ENCODE measurements at places on chromosomes 7 and 10.
A peak's percentile ranks its signal among the peaks of the same experiment; 100 is the strongest.

DNA sequence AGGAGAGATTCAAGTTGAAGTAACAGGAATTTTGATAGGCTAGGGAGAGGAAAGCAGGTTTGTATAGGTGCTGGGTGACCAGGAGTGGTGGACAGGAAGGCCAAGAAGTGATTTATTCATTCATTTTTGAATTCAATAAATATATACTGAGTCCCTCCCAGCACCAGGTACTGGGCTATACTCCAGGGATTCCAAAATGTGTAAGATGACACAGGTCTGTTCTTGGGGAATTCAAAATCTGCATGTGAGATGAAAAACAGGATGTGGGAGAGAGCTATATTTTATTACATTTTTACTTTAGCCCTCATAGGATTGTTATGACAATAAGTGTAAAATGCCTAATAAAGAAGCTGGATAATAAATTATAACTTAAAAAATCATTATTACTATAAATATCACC is 134.9 kb downstream of the ANK3 start:
- no peak for DNase-seq

DNA sequence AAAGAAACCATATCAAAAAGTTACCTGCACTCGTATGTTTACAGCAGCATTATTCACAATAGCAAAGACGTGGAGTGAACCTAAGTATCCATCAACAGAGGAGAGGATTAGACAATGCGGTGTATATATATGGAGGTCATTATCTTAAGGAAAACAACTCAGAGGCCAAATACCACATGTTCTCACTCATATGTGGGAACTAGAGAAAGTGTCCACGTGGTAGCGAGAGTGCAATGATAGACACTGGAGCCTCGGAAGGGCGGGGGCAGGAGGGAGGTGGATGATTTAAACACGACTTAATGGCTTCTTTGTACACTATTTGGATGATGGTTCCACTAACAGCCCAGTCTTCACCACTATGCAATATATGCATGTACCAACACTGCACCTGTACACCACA is 40.1 kb upstream of the RNF32 start:
- no peak for DNase-seq

- no peak for DNase-seq
Measured at GRCh38 chr7:137944168-137944567, 57.7 kb downstream of the CREB3L2 start.

DNA sequence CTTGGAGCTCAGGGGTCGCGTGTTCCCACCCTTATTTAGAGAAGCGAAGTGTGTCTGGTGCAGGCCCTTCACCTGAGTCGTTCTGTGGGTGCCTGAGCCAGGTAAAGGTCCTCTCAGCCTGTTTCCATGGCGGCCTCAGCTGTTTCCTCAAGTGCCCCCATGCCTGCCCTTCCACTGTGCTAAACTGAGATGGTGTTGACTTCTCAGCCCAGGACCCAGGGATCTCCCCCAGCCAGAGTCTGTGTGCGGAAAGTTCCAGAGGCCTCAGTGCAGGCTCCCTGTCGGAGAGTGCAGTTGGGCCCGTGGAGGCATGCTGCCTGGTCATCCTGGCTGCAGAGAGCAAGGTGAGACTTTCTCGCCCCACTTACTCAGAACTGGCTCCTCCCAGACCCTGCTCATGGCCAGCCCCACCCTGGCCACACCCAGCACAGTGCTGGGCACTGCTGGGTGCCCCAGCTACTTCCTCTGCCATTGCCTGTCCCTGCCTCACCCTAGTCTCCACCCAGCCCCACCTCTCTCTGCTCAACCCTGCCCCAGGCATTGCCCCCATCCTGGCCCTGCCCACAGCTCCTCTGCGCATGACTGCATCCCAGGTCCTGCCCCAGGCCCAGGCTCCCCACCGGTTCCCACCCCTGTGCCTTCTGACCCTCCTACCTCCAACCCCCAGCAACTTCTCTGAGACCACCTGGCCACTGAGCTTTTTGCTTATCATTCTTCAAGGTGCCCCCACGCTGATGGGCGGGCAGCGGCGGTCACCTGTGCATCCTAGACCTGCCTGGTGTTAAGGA is 20.3 kb downstream of the NACAD start:
- no peak for DNase-seq

DNA sequence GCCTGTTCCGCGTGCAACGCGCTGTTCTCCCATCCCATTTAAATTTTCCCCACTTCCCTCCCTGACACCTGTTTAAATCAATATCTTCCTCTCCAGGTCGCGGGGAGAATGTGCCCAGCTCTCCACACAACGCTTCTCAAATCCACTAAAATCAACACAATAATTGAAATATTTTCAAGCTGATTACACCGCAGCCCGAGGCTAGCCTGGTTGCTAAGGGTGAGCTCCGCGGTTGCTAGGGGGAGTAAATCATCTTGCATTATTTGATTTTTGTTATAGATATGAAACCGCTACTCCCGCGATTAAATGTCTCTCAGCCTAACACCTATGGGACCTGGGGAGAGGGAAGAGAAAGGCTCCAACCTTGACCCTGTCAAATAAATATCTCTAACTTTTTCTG is 36.2 kb downstream of the UNCX start:
- DNase-seq: no peak

GRCh38 chr7:151833213-151833651 is 43.7 kb downstream of the PRKAG2 start:
- no peak for DNase-seq

GRCh38 chr7:35680403-35681013 is 14.4 kb downstream of the HERPUD2 start:
- no peak for DNase-seq

DNA sequence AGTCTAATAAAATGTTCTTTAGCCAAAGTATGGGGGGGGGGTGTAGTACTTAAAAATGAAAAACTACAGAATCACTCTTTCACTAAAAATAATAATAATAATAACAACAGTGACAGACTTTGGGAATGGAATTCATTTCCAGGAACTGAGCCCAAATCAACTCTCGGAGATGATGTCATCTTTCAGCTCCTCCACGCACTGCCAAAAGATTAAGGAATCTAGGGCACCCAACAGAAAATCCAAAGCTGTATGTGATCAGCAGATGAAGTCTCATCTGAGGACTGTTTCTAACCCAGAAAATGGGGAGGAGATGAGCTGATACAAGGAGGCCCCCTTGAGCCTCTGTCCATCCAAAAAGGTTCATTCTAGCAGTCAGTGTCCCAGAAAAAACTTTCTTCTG is 54.5 kb downstream of the GRB10 start:
- no peak for DNase-seq

GRCh38 chr7:157703534-157704195 is 366.9 kb downstream of the DNAJB6 start:
- DNase-seq: no peak

DNA sequence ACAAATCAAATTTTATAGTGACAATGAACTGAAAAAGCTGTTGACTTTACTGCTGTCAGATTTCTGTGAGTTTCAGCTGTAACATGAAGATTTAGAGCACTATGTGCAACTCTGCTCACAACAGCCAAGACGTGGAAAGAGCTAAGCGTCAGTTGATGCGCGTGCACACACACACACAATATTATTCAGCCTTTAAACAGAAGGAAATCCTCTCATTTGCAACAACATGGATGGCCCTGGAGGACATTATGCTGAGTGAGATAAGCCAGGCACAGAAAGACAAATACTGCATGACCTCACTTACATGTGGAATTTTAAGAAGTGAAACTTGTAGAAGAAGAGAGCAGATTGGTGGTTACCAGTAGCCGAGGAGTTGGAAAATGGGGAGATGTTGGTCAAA is 82.8 kb upstream of the FRMD4A start:
- DNase-seq: no peak

- DNase-seq: no peak
Measured at GRCh38 chr10:74642901-74643595, 183.4 kb upstream of the KAT6B start.

GRCh38 chr10:116761883-116762282 is 19.5 kb upstream of the HSPA12A start:
- DNase-seq: peak; percentile 46

DNA sequence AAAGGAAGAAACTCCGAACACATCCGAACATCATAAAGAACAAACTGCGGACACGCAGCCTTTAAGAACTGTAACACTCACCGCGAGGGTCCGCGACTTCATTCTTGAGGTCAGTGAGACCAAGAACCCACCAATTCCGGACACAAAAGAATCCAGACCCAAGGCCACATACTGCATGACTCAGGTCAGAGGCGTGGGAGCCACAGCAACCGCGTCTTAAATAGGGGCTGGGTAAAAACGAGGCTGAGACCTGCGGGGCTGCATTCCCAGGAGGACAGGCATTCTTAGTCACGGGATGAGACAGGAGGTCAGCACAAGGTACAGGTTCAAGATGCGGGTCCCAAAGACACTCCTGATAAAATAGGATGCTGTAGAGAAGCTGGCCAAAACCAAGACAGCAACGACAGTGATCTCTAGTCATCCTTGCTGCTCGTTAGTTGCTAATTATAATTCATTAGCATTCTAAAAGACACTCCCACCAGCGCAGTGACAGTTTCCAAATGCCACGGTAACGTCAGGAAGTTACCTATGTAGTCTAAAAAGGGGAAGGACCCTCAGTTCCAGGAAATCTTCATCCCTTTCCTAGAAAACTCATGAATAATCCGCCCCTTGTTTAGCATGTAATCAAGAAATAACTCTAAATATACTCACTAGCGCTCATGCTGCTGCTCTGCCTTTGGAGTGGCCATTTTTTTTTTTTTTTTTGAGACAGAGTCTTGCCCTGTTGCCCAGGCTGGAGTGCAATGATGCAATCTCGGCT is 19.3 kb downstream of the AP5Z1 start:
- no peak for DNase-seq

DNA sequence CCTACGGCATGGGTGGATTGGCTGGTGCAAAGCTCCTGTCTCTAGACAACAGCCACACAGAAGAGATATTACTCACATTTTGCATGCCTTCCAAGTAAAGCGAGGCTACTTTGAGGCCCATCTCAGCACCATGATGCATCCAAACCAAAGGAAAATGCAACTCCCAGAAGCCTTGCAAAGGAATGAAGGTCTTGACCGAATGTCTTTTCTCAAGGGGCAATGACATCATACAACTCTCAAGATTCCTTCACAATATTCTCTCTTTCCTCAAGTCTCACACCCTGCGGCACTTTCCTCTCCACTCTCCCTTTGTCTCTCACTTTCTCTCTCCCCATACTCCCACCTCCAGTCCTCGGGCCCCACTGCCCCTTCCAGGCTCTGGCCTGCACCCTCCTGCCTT is 44.8 kb upstream of the CPXM2 start:
- DNase-seq: no peak

- DNase-seq: no peak
Measured at GRCh38 chr10:65993451-65993850, 932.4 kb upstream of the LRRTM3 start.

DNA sequence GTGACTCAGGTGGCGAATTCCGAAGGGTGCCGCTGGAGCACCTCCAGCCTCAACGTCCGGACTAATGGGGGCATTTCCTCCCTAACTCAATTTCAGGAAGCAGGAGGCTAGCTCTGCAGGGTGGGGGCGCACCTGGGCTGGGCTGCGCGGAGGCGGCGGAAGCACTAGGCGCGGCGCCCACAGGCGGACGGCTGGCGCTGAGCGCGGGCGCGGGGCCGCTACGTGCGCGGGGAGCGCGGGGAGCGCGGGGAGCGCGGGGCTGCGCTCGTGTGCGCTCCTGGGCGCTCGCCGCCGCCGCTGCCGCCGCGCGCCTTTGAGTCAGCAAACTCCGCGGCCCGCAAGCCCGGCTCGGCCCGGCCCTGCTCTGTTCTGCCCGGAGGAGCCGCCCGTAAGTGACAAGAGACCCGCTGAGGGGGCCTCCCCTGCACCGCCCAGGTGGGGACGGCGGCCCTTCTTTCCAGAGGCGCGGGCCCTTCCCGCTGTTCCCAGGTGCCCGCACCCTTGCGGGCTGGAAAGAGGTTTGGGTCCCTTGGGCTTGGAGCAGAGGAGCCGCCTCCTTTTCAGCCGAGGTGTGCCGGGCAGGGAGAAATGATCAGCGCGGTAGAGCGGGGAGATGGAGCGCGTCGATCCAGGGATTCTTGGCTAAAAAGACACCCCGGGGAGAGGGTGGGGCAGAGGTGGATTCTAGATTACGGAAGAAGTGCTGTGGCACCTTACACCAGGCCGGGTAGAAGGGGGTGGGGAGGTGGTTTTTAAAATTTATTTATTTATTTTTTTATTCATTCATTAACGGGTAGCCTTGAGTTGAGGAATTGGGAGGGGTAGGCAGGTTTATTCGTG is at the start of gene SNX10:
Gene SNX10 (plus strand): TSS at position 164 of the 840 bp plus-strand sequence. CDS start 54,581 bp downstream, outside the sequence.
- DNase-seq: peak; percentile 31

DNA sequence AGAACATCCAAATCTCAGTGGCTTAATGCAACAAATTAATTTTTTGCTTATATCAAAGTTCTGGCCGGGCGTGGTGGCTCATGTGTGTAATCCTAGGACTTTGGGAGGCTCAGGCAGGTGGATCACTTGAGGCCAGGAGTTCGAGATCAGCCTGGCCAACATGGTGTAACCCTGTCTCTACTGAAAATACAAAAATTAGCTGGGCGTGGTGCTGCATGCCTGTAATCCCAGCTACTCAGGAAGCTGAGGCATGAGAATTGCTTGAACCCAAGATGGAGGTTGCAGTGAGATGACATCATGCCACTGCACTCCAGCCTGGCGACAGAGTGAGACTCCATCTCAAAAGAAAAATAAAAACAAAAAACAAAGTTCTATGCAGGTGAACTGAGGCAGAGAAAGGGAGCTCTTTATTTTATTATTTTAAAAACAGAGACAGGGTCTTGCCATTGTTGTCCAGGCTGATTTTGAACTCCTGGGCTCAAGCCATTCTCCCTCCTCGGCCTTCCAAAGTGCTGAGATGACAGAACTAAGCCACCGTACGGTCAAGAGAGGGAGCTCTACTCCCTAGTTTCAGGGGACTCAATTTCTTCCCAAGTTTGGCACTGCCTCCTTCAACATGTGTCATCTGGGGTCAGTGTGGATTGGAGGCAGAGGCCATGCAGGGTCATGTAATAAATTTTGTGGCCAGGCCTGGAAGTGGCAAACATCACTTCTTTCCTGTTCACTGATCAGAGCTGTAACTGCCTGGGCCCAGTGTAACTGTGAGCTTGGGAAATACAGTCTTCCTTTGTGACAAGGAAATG is 2.4 kb downstream of the ADCK2 start:
- peak; percentile 44 for DNase-seq

DNA sequence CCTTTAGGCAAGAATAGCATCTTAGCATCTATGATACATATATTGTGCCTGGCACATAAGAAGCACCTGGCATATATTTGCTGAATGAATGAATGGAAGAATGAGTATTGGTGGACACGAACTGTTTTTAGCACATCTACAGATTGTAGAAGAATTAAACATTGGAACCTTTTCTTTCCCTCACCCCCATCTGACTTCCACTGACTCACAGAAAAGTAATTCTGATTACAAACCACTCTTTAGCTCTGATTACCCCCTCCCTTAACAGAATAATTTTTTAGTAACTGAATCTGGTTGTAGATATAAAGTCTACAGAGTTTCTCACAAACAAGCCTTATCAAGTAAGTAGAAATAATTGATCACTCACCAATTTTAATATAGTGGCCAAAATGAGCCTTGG is 31.9 kb downstream of the SLC26A4 start:
- no peak for DNase-seq

DNA sequence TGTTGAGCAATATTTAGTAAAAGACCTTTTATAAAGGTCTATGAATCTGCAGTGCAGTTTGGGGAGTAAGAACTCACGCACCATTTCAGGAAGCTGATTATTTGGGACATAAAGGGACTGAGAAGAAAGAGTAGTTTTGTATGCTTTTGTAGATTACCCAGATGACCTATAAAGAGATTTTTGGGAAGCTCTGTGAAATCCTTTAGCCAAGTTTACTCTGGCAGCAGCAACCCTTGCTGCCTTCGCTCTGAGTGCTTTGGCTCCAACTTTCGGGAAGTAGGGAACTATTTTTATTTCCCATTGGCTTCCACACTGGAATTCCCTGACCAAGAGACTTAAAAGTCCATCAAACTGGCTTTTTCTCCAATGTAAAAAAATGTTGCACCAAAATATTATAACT is 1110.1 kb upstream of the PHF14 start:
- DNase-seq: no peak
